ENCODE measurements at places on chromosomes 11 and 22.

DNA sequence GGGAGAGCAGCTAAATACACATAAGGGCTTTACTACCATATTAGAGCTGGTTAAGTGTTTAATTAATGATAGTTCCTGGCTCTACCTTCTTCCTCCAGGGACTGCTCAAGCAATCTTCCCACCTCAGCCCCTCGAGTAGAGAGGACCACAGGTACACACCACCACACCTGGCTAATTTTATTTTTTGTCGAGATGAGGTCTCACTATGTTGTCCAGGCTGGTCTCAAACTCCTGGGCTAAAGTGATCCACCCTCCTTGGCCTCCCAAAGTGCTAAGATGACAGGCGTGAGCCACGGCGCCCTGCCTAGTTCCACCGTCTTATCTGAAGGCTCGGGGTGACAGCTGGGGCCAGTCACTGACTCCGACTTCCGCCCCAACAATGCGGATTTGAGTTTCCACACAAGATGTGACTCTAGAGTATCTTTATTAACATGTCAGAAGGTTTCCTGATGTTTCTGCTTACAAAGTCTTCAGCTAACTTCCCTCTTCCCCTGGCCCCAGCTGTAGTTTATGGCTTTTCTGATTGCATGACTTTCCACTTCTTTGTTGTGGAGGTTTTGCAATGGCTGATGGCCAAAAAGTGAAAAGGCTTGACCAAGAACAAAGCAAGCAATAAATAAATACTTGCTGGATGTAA is 16.8 kb downstream of the TPST2 start:
- DNase-seq: no peak

- DNase-seq: no peak
Observed at GRCh38 chr11:8289492-8289918, 25.8 kb upstream of the LMO1 start.

DNA sequence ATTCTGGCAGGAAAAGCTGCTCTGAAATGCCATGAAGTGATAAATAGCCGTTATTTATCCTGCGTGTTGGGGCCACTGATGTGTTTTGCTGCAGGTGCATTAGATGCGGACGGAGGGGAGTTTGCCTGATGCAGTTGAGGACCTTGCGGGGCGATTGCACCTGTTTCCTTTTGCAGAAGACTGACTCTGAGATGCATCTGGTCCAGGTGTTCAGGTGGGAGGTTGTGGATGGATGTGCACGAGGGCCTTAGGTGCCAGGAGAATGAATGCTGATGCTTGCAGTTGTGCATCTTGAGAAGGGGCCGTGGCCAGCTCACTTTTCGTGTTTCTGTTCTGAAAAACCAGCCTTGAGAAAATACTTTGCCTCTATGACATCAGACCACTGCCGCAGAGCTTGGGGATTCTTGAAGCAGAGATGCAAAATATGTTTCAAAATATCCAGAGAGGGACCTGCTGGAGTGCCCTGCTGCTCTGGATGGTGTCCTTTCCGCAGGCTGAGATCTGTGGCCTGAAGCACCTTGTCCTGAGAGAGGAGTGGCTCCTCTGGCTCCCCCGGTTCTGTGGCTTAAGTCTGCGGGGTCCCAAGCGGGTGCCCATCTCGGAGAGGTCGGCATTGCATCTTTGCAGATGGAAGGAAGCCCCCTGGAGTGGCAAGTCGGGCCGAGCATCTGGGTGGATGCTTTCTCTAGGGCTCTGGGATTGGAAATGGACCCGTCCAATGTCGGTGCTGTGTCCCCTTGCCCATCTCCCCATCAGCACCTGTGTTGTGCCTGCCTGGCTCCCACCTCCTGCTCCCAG is 1031.1 kb downstream of the TBC1D22A start:
- DNase-seq: no peak

- no peak for DNase-seq
Observed at GRCh38 chr22:49534386-49534785, 293.3 kb downstream of the BRD1 start.

- DNase-seq: peak; percentile 70
Observed at GRCh38 chr11:117058761-117059261, 39.4 kb downstream of the SIK3 start.

DNA sequence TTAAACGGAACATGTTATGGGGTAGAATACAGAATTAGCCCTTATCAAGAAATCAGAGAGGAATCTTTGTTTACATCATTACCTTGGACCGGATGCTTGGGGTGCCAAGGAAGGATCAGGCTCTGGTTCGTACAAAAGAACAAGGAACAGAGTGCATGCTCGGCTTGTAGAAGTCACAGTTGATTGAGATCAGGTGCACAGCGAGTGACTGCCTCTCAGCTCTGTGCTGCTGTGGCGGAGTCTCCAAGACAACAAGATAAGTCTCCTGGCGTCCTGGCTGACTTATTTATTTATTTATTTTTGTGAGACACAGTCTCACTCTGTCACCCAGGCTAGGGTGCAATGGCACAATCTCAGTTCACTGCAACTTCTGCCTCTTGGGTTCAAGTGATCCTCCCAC is 31.8 kb downstream of the GLB1L2 start:
- no peak for DNase-seq

DNA sequence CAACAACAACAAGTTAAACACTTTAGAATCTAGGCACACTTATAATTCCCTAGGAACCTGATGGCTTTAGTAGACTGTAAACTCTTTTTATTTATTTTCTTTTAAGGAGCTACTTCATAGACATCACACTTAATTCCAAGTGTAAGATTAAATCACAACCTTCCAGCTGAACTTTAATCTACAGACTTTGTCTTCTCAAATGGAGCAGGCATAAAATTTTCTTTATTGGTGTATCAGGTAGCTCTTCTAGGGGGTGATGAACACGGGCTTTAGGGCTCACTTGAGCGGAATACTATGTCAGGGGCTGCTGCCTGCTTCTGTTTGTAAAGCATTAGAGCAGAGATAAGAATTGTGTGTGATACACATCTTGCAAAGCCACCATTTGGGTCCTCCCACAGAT is 525.8 kb upstream of the FAT3 start:
- no peak for DNase-seq

- DNase-seq: no peak
Observed at GRCh38 chr22:44786610-44787009, 34.2 kb downstream of the ARHGAP8 start.
